Effector memory CD4-positive, alpha-beta T cell (primary cell): ENCODE measurements at places on chromosomes 1 and 21.

DNA sequence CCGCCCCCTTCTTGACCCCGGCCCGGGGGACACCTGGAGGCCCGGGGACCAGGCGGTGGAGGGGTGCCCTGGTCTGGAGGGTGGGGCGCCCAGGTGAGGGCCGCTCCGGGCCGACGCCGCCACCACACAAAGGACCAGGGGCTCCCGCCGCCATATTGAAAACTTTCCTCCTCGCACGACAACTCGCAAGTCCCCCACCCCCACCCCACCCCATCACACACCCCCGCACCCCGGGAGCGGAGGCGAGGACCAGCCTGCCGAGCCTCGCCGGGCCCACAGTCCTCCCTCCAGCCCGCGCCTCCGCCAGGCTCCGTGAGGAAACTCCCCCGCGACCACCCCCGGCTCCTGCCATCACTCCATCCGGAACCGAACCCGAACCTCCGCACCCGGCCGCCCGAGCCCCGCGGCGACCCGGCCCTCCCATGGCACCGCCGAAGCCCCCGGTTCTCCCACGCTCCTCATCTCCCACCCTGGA, 733 bp downstream of the KDM5B start:
- no peaks in the 10 kb centered on the region for H3K27me3 ChIP-seq
- H3K4me1 ChIP-seq, result peaks cover 23% of the 10 kb centered on the region
- no peaks in the 10 kb centered on the region for H3K36me3 ChIP-seq
- H3K4me3 ChIP-seq, result peak overlapping the region; percentile 95
- H3K27ac ChIP-seq, result peak overlapping the region; percentile 65

DNA sequence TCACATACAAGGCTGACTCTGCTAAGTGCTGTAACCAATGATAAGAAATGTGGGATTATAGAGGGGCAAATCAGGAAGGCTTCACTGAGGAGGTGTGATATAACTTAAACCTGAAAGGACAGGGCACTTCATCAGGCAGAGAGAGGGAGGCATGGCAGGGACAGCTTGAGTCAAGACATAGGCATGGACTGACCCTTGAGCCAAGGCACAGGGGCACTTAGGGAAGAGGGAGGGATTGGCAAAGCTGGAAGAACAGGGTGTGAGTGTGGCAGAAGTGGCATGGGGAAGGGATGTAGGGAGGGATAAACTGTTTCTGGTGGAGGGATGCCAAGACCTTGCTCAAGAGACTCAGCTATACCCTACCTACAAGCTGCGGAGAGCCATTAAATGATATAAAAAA, 81.3 kb downstream of the PLXNA2 start:
- H3K36me3 ChIP-seq, result no peaks in the 10 kb centered on the region
- no peak for DNase-seq
- H3K4me3 ChIP-seq, result no peak overlapping the region
- no peaks in the 10 kb centered on the region for H3K4me1 ChIP-seq
- H3K27me3 ChIP-seq, result peaks cover 6% of the 10 kb centered on the region
- no peak overlapping the region for H3K27ac ChIP-seq

DNA sequence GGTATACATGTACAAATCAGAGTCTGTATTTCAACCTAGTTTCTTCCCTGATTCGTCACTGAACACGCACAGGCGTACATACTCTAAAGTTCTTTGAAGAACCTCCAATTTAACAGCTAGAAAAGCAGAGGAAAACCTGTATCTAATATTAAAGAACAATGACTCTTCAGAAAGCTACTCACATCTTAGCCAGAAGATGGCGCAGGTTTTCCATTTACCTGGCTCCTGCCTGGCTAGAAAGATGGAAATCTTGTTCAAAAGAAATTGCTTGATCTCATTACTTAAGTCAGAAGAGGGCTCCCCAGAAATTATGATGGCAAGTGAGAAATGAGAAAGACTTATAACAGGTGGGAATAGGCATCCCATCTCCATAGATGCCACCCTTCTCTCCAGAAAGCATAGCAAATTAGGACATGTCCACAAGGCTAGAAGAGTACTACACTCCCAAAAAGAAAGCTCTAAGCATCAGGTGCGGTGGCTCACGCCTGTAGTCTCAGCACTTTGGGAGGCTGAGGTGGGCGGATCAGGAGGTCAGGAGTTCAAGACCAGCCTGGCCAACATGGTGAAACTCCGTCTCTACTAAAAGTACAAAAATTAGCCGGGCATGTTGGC, 19.0 kb upstream of the L1TD1 start:
- no peaks in the 10 kb centered on the region for H3K4me1 ChIP-seq
- H3K36me3 ChIP-seq, result no peaks in the 10 kb centered on the region
- H3K4me3 ChIP-seq, result no peak overlapping the region
- H3K27ac ChIP-seq, result no peak overlapping the region
- H3K27me3 ChIP-seq, result no peaks in the 10 kb centered on the region

- no peak overlapping the region for H3K27ac ChIP-seq
- no peaks in the 10 kb centered on the region for H3K4me1 ChIP-seq
- no peaks in the 10 kb centered on the region for H3K27me3 ChIP-seq
- no peaks in the 10 kb centered on the region for H3K36me3 ChIP-seq
These were observed 91.2 kb downstream of the LMX1A start for GRCh38 chr1:165265196-165265838.

DNA sequence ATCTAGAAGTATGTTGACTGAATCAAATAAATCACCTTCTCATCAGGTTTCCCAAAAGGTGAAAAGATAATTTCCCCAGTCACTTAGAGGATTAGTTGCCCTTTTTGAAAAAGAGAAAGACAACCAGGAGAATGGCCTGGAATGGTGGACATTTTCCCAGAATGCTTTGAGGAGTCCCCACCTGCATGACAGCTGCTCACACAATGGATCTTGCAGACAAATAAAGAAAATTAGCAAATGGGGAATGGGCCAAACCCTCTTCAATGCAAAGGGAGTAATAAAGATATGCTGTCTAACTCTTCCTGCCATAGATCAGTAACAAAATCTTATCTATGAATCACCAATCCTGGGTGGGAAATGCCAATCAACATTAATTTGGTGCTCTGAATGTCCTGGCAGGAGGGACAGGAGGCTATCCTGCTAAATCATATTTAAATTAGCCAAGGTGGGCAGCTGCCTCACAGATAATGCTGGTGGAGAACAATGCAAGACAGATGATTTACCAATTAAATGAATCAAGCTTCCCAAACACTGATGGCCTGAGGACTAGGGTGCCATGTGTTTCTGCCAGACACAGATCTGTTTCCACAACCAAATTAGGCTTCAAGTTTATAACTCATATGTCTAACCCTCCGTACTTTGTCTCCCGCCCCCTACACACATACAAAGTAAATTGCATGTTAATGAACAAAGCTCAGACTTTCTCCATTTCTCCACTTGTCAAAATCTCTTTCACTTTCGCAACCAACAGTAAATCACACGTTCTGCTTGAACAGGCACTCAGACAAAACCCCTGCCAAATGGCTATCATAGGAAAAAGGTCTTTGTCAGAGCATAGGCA, 488.0 kb upstream of the PLXNA2 start:
- no peaks in the 10 kb centered on the region for H3K36me3 ChIP-seq
- no peaks in the 10 kb centered on the region for H3K27me3 ChIP-seq
- no peaks in the 10 kb centered on the region for H3K4me1 ChIP-seq
- H3K27ac ChIP-seq, result no peak overlapping the region
- no peak for DNase-seq
- H3K4me3 ChIP-seq, result no peak overlapping the region

DNA sequence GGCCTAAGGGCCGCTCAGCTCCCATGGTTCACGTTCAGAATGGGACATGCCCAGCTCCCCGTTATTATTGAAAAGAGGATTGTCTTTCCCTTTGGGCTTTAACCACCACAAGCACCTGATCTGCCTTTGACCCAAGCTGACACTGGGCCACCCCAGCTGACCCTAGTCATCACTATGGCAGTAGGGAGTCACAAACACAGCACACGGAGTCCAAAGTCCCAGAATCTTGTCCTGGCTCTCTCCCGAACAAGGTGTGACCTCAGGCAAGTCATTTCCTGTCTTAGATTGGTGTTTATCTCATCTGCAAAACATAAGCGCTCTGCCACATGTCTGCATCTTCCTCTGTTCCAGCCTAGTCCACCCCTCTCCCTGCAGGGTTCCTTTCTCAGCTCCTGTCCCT, 31.5 kb downstream of the IGFN1 start:
- no peaks in the 10 kb centered on the region for H3K4me1 ChIP-seq
- H3K27ac ChIP-seq, result no peak overlapping the region
- no peaks in the 10 kb centered on the region for H3K36me3 ChIP-seq
- H3K4me3 ChIP-seq, result no peak overlapping the region

DNA sequence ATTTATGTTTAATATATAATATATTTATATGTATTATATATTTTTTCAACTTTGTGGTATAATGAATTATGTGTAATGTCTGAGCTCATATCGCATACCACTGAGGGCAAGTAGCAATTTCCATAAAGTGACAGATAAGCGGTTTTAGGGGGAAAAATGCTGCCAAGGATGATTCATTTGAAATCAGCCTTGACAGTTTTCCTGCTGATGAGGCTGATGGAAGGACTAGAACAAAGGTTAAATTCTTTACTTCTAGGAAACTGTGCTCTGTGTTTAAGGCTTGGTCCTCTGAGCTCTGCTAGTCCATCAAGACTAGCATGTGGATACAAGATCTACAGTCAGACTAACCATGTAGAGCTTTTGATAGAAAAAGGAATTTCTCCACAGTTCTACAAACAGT, 19.3 kb upstream of the DDAH1 start:
- H3K4me1 ChIP-seq, result no peaks in the 10 kb centered on the region
- no peak overlapping the region for H3K27ac ChIP-seq
- no peak for DNase-seq
- no peak overlapping the region for H3K4me3 ChIP-seq
- no peaks in the 10 kb centered on the region for H3K27me3 ChIP-seq

GRCh38 chr1:10522322-10522860, 47.6 kb downstream of the PEX14 start:
- no peak overlapping the region for H3K4me3 ChIP-seq
- H3K36me3 ChIP-seq, result no peaks in the 10 kb centered on the region
- no peaks in the 10 kb centered on the region for H3K4me1 ChIP-seq
- H3K27ac ChIP-seq, result no peak overlapping the region
- no peak for DNase-seq

GRCh38 chr21:34703571-34703970, 34.8 kb downstream of the CLIC6 start:
- no peaks in the 10 kb centered on the region for H3K27me3 ChIP-seq
- no peak overlapping the region for H3K27ac ChIP-seq

GRCh38 chr1:114034567-114035303, 55.5 kb downstream of the OLFML3 start:
- H3K27me3 ChIP-seq, result no peaks in the 10 kb centered on the region
- DNase-seq, result no peak
- H3K27ac ChIP-seq, result no peak overlapping the region

DNA sequence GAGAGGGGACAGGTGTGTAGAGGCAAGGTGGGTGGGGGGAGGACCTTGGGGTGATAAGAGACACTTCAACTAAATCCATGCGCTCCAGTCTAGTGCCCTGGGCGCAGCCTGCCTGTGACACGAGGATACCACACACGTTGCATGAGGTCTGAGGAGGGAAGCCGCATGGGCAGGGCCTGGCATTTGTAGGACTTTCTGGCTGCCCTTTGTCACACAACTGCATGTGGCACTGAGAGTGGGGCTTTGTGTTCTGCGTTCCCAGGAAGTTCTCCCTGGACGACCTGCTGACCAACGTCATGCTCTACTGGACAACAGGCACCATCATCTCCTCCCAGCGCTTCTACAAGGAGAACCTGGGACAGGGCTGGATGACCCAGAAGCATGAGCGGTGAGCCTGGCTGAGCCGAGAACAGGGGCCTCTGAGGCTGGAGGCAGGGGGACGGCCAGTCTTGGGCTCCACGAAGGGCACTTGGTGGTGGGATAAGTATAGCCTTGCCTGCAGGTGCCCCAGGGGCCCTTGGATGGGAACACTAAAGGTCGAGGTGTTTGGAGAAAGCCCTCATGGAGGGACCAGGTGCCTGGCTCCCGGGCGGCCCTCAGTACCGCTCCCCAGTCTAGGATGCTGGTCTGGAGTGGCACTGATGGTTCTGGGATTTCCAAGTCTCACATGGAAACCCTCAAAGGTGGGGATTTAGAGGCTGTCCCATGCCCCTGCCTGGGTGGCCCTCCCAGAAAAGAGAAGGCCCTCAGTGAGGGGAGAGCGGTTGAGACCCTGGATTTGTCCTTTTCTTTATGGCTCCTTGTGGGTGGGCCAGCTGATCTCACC, 34.5 kb downstream of the EPHX1 start:
- H3K4me1 ChIP-seq, result peaks cover 8% of the 10 kb centered on the region
- no peak overlapping the region for H3K4me3 ChIP-seq
- no peak for DNase-seq
- no peak overlapping the region for H3K27ac ChIP-seq
- no peaks in the 10 kb centered on the region for H3K27me3 ChIP-seq

DNA sequence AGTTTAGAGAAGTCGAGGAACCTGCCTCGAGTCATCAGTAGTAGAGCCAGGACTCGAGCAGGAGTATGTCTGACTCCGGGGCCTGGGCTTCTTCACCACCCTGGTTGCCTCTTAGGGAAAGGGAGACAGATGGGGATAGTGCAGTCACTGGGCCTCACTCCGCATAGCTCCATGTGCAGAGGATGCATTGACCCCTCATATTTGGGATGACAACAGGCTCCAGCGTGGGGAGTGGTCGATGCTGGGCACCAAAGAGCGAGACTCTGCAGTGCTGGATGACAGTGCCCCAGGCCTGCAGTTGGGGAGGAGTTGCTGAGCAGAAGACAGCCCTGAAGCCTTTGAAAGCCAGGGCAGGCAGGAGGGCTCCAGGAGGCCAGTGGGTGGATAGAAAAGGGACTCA, 20.8 kb upstream of the TENT5C start:
- no peak overlapping the region for H3K4me3 ChIP-seq
- H3K4me1 ChIP-seq, result no peaks in the 10 kb centered on the region
- no peak overlapping the region for H3K27ac ChIP-seq
- no peaks in the 10 kb centered on the region for H3K27me3 ChIP-seq
- DNase-seq, result no peak
- no peaks in the 10 kb centered on the region for H3K36me3 ChIP-seq

DNA sequence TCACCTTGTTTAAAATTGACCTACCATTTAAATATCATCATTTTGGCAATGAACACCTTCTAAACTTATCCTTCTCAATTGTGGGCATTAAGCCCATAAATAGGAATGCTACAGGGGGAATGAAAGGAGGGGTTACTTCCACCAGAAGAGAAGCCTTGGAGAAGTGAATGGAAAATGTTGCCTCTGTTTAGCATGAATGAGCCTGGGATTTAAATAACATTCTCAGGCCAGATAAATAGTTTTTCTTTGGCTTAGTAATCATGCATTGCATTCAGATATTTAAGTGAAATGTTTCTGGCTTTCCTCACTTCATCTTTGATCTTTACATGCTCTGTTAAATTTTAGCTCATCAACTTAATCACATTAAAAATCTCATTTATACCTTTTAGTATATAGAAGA, 284.3 kb upstream of the FMN2 start:
- no peaks in the 10 kb centered on the region for H3K27me3 ChIP-seq
- no peak for DNase-seq
- H3K4me3 ChIP-seq, result no peak overlapping the region
- H3K27ac ChIP-seq, result no peak overlapping the region
- H3K4me1 ChIP-seq, result no peaks in the 10 kb centered on the region

GRCh38 chr1:217052196-217052595, 329.0 kb upstream of the ESRRG start:
- no peak overlapping the region for H3K4me3 ChIP-seq
- no peak for DNase-seq
- H3K36me3 ChIP-seq, result no peaks in the 10 kb centered on the region
- no peak overlapping the region for H3K27ac ChIP-seq
- H3K4me1 ChIP-seq, result no peaks in the 10 kb centered on the region
- H3K27me3 ChIP-seq, result no peaks in the 10 kb centered on the region

- no peaks in the 10 kb centered on the region for H3K27me3 ChIP-seq
- H3K4me1 ChIP-seq, result no peaks in the 10 kb centered on the region
- no peaks in the 10 kb centered on the region for H3K36me3 ChIP-seq
These were observed 262.1 kb downstream of the BRINP2 start for GRCh38 chr1:177432897-177433296.

- no peaks in the 10 kb centered on the region for H3K27me3 ChIP-seq
- H3K36me3 ChIP-seq, result peaks cover 85% of the 10 kb centered on the region
- no peak for DNase-seq
These were observed 81.7 kb downstream of the PIK3CD start for GRCh38 chr1:9733160-9733789.
